Heart left ventricle (tissue), 16 donors: ENCODE measurements at places on chromosomes 4 and X. TPM values are rescaled to one million over a fixed set of nuclear protein-coding genes. Genes with fewer than 3 reads are reported as not detected.

Gene CXCL1
- 1.8 TPM for total RNA-seq

GRCh38 chr4:55087009-55087912, 38.1 kb downstream of the KDR start:
- H3K4me3 ChIP-seq, result no peak overlapping the region
- peak overlapping the region; percentile 12 for H3K27ac ChIP-seq
- no peaks in the 10 kb centered on the region for H3K27me3 ChIP-seq
- peaks cover 75% of the 10 kb centered on the region for H3K36me3 ChIP-seq
- H3K4me1 ChIP-seq, result peaks cover 23% of the 10 kb centered on the region
- no peak for DNase-seq

DNA sequence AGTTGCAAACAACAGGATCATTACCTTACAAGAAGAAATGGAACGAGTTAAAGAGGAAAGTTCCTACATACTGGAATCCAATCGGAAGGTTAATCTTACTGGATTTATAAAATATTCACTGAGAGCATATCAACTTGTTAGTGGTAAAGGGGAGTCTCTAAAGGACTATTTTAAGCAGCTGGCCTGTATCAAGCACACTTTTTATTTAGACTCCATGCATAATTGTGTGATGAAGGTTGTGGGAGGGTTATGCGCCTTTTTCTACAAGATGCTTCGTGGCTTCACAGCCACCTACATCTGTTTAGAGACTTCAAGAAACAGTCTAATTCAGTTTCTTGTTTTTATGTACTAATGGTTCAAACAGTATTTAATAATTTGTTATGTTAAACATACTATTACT, 56.6 kb downstream of the GRSF1 start:
- no peak overlapping the region for H3K4me3 ChIP-seq
- H3K4me1 ChIP-seq, result no peaks in the 10 kb centered on the region
- H3K27ac ChIP-seq, result no peak overlapping the region
- no peak for DNase-seq

Gene F8A3
- 10.9 TPM for total RNA-seq

Gene CPZ
- total RNA-seq, result 0.36 TPM

- DNase-seq, result no peak
- no peaks in the 10 kb centered on the region for H3K27me3 ChIP-seq
- H3K36me3 ChIP-seq, result no peaks in the 10 kb centered on the region
- no peak overlapping the region for H3K27ac ChIP-seq
- no peak overlapping the region for H3K4me3 ChIP-seq
Observed at GRCh38 chr4:145564540-145564939, 54.6 kb upstream of the MMAA start.
